ENCODE measurements at places on chromosomes 1 and 21. TPM values are rescaled to one million over a fixed set of nuclear protein-coding genes. Genes with fewer than 3 reads are reported as not detected.

WLS gene
- total RNA-seq = 92.1 TPM

GRCh38 chr1:59094001-59094400, 202.9 kb upstream of the FGGY start:
- DNase-seq = no peak

- DNase-seq = no peak
Measured at GRCh38 chr1:73181190-73181540, 898.8 kb upstream of the NEGR1 start.

GRCh38 chr1:31429583-31429982, 16.6 kb downstream of the SERINC2 start:
- no peak for DNase-seq

All from prostate gland (tissue), 2 donors.